ENCODE measurements at places on chromosomes 6 and 20. TPM values are rescaled to one million over a fixed set of nuclear protein-coding genes. Genes with fewer than 3 reads are reported as not detected.
A peak's percentile ranks its signal among the peaks of the same experiment; 100 is the strongest.

- H3K4me1 ChIP-seq, result no peaks in the 10 kb centered on the region
- no peak overlapping the region for H3K27ac ChIP-seq
- H3K36me3 ChIP-seq, result no peaks in the 10 kb centered on the region
- no peak overlapping the region for H3K4me3 ChIP-seq
These were observed 81.7 kb downstream of the YTHDF1 start for GRCh38 chr20:63134201-63134612.

GRCh38 chr20:39974966-39975501, 714.0 kb downstream of the MAFB start:
- H3K36me3 ChIP-seq, result no peaks in the 10 kb centered on the region
- no peak for DNase-seq
- H3K4me1 ChIP-seq, result no peaks in the 10 kb centered on the region
- no peaks in the 10 kb centered on the region for H3K27me3 ChIP-seq
- no peak overlapping the region for H3K4me3 ChIP-seq

DNA sequence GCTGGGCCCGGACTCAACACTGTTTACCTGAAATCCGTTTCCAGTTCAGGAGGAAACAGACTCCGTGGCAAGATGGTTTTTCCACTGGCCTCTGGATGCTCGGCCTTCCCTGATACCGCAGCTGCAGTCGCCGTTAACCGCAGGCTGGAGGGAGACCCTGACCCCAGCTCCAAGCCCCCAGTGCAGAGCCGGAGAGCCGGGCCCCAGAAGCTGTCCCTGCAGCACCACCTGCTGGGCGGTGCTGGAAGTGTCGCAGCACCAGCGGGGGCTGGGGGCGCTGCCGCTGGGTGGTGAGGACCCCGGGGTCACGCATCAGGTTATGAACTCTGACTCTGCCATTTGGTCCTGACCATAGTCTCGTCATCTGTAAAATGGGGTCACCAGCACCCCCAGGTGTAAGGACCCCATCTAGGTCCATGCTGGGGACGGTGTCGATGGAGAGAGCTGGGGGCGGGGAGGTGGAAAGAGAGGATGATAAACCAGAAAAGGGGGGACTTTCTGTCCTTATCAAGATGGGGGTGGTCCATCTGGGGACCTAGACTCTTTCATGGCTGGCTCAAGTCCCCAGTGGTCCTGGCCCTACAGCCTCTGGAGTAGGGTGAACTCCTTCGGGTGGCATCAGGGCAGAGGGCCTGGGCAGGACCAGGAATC, 20.8 kb upstream of the CHRNA4 start:
- H3K4me3 ChIP-seq, result no peak overlapping the region
- H3K27ac ChIP-seq, result no peak overlapping the region
- no peaks in the 10 kb centered on the region for H3K36me3 ChIP-seq

- H3K27ac ChIP-seq, result no peak overlapping the region
- peaks cover 86% of the 10 kb centered on the region for H3K36me3 ChIP-seq
- no peaks in the 10 kb centered on the region for H3K4me1 ChIP-seq
- no peak overlapping the region for H3K4me3 ChIP-seq
- no peak for DNase-seq
- no peaks in the 10 kb centered on the region for H3K27me3 ChIP-seq
These were observed 6.1 kb downstream of the MRS2 start for GRCh38 chr6:24408719-24409410.

DNA sequence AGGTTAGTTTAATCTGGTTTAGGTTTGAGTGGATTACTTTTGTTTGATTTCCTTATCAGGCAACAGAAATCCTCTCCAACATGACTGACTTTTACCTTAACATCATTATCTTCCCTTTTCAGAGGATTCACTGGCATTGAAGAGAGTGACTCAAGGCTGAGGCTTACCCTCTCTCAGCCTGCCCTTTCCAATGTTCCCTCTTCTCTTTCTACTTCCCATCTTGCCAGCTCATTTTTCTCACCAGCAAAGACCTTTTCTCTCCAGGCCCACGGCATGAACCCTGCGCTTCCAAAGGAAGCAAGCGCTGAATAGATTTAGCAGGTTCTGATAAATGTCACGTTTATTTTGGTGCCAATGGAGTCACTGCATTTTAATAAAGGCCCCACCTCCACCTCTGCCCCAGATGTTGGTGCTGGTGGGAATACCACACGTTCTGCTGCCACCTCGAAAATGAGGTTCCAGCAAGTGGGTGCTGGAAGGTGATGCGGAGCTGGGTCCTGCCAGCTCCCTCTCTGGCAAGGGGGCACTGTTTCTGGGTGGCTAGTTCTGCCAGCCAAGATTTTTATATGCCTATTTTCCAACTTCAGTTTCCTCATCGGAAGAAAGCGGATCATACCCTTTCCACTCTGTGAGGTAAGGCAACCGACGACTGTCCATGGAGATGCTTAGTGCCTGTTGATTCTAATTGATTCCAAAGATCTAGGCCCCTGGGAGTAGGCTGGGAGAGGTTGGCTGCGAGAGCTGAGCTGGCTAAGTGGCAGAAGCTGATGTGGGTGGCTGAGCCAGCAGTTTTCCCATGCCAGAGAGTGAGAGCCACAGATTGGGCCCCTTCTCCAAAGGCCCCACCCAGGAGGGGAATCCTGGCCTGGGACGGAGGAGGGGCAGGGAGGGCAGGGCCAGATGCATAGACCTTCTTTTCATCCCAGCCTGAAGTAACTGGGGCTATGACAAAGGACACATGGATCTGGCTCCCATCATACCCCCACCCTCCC, 87.7 kb upstream of the MAFB start:
- no peaks in the 10 kb centered on the region for H3K27me3 ChIP-seq
- DNase-seq, result no peak
- no peak overlapping the region for H3K27ac ChIP-seq
- H3K4me1 ChIP-seq, result no peaks in the 10 kb centered on the region

DNA sequence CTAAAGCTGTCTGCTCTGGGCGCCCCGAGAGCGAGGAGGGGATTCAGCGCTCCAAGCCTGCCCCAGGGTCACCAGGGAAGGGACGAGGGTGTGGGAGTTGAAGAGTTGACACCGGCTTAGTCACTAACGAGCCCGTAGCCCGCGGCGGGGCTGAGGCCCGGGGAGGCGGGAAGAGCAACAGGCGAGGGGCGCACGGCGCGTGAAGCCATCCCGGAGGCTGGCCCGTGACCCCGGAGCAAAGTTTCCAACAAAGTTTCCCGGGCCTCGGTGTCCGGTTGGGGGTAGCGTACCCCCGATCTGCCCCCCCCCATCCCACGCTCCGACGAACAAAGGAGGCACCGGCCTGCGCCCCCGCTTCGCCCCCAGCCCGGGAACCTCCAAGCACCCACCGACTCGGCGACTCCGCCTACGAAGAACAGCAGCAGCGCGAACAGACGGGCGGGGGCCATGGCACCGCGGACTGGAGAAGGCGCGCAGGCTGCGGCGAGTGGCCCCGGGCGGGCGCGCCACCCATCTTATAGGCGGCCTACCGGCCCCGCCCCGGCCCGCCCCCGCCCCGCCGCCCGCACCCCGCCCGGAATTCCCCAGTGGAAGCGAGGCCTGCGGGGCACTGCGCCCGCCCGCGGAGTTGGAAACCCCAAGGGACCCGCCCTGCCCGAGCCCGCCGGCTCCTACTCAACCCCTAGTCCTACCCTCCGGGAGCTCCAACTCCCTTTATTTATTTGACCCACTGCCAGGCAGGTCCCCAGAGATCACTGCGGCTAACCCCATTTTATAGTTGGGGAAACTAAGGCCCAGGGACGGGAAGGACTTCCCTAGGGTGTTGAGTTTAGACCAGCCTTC, at the start of gene SDC4:
TSS of gene SDC4 (minus strand) at position 489 of the 843 bp plus-strand sequence. CDS start at position 449, 40 bp downstream.
- peaks cover 57% of the 10 kb centered on the region for H3K4me1 ChIP-seq
- peak within 1 kb of the TSS; percentile 97 for H3K27ac ChIP-seq
- no peaks in the 10 kb centered on the region for H3K27me3 ChIP-seq

GRCh38 chr6:158570681-158570962, 10.7 kb downstream of the TMEM181 start:
- DNase-seq, result no peak
- no peak overlapping the region for H3K4me3 ChIP-seq
- H3K27me3 ChIP-seq, result no peaks in the 10 kb centered on the region
- H3K36me3 ChIP-seq, result peaks cover 4% of the 10 kb centered on the region
- no peak overlapping the region for H3K27ac ChIP-seq

LGSN gene
- total RNA-seq, result not detected

LPA gene
- not detected for total RNA-seq

KCNK15 gene
- not detected for total RNA-seq

WFDC12 gene
- total RNA-seq, result not detected

PNLDC1 gene
- total RNA-seq, result not detected

SLC17A4 gene
- not detected for total RNA-seq

Measured in stomach (tissue), 19 donors.